ENCODE measurements at places on chromosomes 16 and 17.

DNA sequence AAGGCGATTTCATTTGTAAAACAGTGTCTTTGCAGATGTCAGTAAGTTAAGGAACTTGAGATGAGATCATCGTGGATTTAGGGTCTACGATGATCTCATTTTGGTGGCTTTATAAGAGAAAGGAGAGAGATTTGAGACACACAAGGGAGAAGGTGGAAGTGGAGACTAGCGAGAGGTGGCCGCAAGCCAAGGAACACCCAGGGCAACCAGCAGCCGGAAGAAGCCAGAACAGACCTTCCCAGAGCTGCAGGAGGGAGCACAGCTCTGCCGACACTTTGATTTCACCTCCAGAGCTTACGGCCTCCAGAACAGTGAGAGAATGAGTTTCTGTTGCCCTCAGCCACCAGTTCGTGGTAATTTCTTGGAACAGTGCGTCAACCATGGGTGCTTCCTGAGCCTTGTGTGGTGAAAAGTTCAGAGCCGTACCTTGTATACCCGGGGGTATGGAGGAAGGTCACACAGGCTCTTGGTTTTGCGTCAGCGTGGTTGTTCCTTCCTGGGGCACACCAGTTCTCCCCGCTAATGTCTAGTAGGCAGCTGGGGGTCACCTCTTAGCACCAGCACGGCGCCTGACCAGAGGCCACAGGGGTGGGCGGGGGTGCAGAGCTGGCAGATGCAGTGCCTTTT, 12.9 kb upstream of the SEC14L1 start:
- DNase-seq: no peak

DNA sequence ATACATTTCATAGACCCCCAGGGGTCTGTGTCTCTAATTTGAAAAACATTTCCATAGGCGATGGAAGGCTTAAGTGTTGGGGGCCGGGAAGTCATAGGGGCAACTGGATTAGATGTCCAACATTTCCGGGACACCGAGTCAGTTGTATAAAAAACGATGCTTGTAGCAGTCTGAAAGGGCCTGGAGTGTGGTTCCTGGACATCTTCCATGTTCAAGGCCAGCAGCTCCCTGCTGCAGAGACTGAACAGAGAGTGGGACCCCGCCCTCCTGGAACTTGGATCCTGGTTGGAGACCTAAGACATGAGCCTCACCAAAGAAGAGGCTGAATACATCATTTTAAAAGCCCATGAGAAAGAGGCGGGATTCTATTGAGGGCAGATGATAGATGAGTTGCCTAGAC, 82.0 kb upstream of the ZNF423 start:
- DNase-seq: no peak

GRCh38 chr17:4179071-4179470, 36.1 kb downstream of the CYB5D2 start:
- DNase-seq: no peak

GRCh38 chr17:81302861-81303333, 7.8 kb upstream of the SLC38A10 start:
- no peak for DNase-seq

GRCh38 chr16:14014284-14014625, 56.9 kb upstream of the MRTFB start:
- DNase-seq: no peak

GRCh38 chr16:63568164-63568563, 1531.9 kb upstream of the CDH8 start:
- DNase-seq: no peak
